ENCODE measurements at places on chromosomes 16 and 17.

GRCh38 chr16:2033057-2033908 lies 6.6 kb downstream of the NHERF2 start:
- no peak for DNase-seq

GRCh38 chr17:82327289-82327688 lies 6.3 kb downstream of the SECTM1 start:
- DNase-seq = no peak

DNA sequence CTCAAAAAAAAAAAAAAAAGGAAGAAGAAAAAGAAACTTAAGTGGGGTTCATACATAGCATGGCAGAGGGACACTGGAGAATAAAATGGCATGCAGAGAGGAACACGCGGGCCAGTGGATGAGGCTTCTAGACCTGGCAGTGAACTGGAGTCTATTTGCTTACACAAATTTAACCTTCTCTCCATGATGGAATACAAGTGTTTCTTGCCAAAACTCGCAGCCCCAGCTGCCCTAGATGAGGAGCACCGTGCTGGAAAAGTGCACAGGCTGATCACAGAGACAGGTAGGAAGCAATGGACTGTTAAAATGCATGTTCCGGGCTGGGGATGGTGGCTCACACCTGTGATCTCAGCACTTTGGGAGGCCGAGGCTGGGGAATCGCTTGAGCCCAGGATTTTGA lies 9.3 kb downstream of the SSTR2 start:
- DNase-seq = no peak

DNA sequence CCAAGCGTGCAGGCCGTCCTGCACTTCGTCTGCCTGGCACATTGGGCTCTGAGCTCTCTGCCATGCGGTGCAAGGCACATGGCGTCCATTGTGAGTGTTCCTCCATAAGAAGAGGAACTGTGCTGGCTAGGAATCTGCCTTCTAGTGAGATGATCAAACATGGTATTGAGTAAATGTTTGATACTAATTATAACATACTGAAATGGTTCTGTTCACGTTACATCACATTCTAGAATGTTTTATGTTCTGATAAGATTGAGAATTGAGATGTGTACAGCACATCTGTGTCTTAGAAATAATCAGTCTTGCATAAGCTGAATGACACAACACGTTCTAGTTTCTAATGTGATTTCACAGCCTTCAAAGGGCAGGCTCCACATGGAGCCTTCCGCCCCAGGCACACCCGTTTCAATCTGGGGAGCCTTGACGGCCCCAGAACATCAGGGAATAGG lies 42.9 kb downstream of the USP10 start:
- no peak for DNase-seq

- DNase-seq = no peak
Measured at GRCh38 chr16:11677451-11677951, 9.2 kb downstream of the SNN start.

DNA sequence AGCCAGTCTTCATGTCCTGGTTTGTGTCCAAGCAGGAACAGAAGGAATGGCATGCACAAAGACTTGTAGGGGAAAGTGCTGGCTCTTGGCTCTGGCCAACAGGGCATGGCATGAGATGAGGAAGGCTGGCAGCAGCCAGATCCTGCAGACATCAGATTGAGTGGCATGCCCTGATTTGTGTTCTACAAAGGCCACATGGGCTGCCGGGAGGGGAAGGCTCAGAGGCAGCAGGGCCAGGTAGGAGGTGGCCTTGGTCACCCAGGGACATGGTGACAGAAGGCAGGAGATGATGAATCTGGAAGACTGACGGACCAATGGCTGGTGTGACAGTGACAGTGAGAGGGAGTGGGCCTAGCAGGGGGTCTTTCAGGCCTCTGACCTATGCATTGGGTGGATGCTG lies 33.7 kb downstream of the SMPD3 start:
- DNase-seq = no peak

GRCh38 chr17:7486181-7486580 lies 2.0 kb downstream of the POLR2A start:
- DNase-seq = no peak

- DNase-seq = no peak
Measured at GRCh38 chr17:75502721-75503329, 12.5 kb downstream of the CASKIN2 start.

DNA sequence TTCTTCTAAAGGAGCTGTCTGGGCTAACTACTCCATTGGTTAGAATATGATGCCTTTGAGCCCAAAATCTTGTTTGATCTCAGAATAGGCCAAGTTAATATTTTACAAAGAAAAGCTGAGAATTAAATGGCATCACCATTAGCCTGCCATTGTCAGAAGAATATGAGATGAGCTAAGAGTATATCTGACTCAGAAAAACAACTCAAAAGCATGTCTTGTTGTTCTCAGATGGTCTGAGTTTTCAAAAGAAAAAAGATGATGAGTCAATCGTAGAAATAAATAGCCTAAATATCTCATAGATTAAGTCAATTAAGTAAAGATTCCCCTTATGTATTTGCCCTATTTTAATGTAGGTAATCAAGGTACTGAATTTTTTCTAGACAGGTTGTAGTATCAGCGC lies 197.1 kb upstream of the TBX2 start:
- no peak for DNase-seq

GRCh38 chr16:66750279-66751052 lies 943 bp downstream of the DYNC1LI2 start:
- DNase-seq = no peak

DNA sequence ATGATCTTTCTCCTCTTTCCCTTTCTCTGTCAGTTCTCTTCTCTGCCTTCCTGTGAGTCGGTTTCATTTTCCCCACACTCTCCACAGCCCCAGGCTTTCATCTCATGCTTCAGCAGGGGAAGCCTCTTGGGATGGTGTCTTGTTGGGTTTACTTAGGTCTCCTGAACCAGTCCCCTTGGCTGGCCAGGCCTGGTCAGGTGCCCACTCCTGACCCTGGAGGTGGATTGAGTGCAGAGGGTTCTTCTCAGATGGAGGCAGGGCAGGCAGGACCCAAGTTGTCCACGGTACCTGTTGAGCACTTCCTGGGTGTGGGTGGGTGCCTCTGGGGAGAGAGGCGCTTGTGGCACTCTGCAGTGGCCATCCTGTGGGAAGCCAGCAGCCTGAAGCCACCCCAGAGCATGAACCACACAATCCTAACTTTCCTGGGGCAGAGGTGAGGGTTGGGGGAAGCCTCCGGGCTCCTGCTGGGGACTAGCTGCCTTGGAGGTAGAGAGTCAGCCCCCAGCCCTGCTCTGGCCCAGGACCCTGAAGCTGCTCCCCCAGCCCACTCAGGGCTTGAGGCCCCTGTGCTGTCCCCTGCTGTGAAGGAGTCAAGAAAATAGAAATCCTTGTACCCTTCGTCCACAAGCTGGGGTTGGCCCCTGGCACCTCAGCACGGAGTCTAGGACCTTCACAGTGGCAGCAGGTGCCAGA lies 2.0 kb upstream of the RAP1GAP2 start:
- DNase-seq = no peak

DNA sequence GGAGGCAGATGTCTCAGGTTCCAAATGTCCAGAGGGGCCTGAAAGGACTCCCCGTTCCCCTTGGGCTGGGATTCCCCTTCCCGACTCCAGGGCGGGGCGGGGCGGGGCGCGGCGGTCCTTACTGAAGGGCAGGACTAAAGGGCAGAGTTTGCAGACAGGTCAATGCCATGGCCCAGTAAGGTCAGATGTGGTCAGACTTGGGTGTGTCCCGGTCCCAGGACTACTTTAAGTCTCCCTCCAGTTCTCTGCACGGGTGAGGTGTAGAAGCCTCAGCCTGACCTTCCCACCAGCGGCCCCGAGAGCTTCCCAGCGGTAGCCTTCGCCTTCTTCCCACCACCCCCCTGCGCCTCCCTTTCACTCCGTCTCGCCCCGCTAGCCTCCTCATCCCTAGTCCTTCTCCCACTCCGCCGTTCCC lies 532 bp downstream of the KDM6B start:
- DNase-seq = no peak

- DNase-seq = no peak
Measured at GRCh38 chr16:15899538-15900100, 11.2 kb upstream of the CEP20 start.

DNA sequence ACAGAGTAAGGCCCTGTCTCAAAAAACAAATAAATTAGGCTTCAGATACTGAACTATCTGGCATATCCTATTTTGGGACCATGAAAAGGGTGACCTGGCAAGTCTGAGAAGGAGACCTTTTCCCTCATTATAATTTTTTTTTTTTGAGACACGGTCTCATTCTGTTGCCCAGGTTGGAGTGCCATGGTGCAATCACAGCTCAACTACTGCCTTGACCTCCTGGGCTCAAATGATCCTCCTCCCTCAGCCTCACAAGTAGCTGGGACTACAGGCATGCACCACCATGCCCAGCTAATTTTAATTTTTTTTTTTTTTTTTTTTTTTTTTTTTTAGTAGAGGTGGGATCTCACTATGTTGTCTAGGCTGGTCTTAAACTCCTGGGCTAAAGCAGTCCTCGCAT lies 37.3 kb downstream of the PLCG2 start:
- DNase-seq = no peak

GRCh38 chr16:84255050-84255810 lies 15.4 kb upstream of the KCNG4 start:
- no peak for DNase-seq

DNA sequence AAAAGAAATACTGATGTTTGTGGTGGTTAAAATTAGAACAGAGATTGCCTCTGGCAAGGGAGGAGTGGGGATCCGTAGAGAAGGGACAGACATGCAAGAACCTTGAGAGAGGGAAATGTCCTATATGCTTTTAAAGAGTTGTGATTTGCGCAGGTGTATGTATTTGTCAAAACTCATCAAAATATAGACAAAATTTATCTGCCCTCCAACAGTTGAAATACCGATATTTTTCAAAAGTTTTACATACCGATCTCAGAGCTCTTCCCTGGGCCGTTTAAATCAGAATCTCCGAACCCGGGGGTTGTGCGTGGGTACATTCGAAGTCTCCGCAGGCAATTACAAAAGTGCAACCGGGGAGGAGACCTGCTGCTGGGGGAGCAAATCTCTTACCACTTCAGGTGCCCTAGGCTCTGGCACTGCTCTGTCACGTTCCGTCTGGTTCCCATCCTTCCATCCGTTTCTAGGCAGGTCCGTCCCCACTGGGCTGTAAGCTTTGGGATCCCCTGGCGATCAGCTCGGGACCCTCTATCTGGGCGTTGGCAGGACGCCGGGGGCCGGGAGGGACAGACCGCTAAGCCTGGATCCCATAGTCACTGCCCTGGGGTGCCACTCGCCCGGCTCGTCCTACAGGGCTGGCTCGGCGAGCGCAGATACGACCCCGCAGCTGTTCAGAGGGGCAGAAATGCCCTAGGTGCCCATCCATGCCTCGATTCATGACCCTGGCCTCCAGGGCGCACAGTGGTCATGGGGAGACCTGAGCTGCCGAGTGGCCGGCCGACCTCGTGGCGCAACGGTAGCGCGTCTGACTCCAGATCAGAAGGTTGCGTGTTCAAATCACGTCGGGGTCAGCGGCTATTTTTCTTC lies 4.2 kb downstream of the BORCS6 start:
- peak; percentile 30 for DNase-seq

- no peak for DNase-seq
Measured at GRCh38 chr17:59353106-59353854, 21.8 kb downstream of the YPEL2 start.

GRCh38 chr16:50284131-50284911 lies 18.0 kb downstream of the ADCY7 start:
- no peak for DNase-seq

DNA sequence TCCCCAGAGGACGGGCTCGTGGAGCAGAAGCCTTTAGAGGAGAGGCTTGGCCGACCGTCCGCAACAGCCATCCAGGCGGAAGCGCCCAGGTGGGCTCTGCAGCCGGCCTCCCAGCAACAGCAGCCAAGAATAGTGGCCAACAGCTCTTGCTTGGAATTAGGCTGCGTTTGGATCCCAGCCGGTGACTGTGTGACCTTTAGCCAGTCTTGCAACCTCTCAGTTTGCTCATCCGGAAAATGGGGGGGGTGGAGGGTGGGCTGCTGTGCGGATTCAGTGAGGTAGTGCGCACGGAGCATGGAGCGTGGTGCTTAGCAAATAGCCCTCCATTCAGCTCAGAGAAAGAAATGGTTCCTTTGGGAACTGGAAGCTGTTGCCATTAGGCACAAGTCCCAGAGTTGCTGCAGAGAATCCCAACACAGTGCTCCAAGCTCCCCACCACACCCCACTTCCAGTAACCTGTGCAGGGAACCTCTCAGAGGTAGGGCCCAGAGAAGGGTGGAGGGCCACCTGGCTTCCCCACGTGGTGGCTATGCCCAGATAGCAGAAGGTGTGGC lies 46.7 kb downstream of the RTN4RL1 start:
- DNase-seq = no peak

DNA sequence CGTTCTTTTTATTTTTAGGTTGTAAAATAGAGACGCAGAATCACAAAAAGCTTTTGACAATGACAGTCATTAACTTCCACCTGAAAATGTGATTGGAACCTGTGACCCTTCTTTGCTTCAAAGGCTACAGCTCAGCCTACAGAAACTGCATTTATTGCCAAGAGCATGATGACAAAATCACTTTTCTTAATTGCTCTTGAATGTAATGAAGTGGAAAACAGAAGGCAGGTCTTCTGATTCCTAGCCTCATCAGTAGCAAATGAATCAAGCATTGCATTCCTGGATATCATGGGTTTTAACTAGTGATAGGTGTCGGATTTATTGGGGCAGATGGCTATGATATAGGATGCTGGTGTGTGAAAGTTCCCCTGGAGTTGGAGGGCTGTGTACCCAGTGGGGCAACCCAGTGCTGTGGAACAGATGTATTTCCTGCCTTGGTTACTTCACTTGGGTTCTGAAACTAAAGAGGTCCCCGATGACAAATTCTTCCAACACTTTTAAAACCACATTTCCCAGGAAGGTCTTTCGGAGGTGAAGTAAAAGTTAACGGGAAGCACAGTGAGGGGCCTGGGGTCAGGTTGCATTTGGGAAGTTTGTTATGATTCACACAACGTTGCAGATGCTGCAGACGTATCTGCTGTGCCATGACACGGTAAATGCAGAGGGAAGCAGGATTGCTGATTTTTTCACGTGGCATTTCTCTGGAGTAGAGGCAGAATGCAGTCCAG lies 127.5 kb downstream of the HS3ST3A1 start:
- DNase-seq = no peak

GRCh38 chr17:17298108-17298507 lies 5.1 kb upstream of the NT5M start:
- DNase-seq = no peak

- no peak for DNase-seq
Measured at GRCh38 chr17:57266902-57267311, 10.6 kb downstream of the MSI2 start.
